ENCODE measurements at places on chromosomes 4 and X.

GRCh38 chr4:46852800-46853199 is 56.2 kb downstream of the COX7B2 start:
- no peak for DNase-seq

DNA sequence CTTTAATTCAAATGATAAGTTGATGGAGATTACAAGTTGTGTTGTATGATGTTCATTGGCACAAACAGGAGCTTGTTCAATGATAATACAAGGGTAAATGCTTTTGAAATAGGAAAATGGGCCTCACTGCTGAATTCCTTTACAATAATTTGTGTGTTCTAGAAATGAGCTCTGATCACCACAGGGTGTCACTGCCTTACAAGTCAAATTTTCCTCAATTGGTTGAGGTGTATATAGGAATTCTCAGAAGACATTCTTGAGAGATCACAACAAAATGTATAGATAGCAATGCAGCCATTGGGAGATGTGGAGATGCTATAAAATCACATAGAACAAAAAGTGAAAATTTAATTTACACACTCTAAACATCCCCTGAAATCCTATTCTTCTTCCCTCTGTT is 49.6 kb downstream of the KLF8 start:
- no peak for DNase-seq

- no peak for DNase-seq
Measured at GRCh38 chr4:106126062-106126461, 189.9 kb downstream of the TBCK start.

- DNase-seq = no peak
Measured at GRCh38 chr4:104941661-104942062, 205.0 kb upstream of the TET2 start.

- DNase-seq = no peak
Measured at GRCh38 chr4:92455951-92456350, 152.2 kb downstream of the GRID2 start.

- DNase-seq = no peak
Measured at GRCh38 chr4:115720611-115721010, 607.2 kb upstream of the NDST4 start.

DNA sequence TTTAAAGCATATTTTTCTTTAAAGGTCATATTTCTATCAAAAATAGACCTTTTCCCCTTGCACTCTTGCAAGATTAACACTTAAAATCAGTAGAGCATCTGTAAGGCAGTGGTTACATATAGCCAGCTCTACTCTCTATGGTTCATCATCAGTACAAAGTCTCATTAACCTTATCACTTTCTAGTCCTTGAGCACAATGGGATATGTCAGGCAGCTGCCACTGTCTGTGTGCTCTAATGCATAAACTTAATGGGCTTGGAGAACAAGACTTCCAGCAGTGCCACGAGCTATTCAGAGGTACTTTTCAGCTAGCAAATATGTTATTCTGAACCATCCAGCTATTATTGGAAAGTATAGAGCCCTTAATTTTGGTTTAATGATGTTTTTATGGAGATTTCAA is 393.7 kb downstream of the GASK1B start:
- DNase-seq = no peak

DNA sequence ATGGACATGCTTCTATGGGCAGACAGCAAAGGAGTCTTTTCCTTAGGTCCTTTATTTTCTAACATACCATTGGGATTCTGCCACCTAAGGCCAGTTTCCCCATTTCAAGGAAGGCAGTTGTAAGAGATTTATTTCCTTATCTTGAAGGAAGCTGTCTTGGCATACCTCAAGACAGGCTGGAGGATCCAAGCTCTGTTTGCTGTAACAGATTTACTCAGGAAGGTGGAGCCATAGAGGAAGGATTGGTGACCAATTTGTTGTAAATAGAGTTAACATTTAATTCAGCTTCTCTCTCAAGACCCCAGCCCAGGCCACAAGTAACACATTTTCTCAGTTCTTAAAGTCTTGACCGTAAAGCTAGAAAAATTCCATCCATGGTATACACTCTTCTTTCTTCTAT is 131.6 kb upstream of the TENM3 start:
- DNase-seq = no peak

DNA sequence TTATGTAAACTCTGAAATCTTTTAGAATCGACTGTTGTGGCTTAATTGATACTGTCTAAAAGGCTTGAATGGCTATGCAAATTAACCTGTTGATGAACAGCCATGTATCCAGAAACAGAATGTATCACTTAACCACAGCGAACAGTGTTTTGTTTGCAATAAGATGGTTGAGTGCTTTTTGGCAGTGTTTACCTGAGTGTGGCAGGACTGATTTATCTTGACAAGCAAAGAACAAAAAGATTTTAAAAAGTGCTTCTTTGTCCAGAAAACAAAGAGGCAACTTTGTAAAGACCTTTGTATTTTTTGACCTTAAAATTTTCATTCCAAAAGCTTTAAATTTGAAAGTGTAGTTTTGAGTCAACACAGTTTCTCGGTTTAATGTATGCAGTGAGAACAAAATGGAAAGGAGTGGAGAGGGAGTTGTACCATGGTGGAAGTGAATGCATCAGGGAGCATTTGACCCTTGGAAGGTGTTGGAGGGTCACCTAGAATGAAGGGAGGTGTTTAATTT is 18.0 kb downstream of the ARHGAP10 start:
- DNase-seq = no peak

DNA sequence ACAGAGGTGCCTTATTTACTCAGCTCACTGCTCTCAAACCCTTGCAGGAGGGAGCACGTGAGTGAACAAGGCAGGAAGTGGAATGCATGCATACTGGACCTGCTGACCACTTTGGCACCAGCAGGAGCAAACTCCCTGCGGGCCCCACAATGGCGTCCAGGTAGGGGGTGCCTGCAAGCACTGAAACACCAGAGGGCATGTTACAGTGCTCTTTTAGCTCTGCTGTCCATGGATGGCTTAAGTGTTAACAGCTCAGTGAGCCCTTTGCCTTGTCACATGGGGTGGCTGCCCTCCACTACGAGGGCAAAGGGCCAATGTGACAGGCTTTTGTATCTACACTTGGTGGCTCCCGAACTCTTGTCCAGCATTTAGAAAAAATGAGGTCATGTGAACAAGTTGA is 199.5 kb upstream of the UGT8 start:
- DNase-seq = no peak

GRCh38 chr4:11635342-11635741 is 206.6 kb upstream of the HS3ST1 start:
- no peak for DNase-seq

DNA sequence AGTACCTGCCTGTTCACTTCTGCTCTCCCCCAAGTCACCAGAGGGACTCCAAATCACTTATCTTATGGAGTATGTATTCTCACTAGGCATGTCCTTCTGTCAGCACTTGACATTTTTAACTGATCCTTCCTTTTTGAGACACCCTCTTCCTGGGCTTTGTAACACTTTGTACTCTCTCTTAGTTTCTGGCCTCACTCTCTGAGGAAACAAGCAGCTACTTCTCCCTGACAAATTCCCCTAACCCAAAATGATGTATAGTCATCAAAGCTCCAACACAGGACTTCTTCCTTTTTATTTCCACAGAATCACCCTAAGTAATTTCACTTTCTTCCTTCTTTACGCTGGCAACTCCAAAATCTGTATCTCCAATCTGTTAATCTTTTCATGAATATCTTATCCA is 101.8 kb downstream of the ARAP2 start:
- DNase-seq = no peak

GRCh38 chrX:110310896-110311295 is 7.0 kb downstream of the AMMECR1 start:
- DNase-seq = no peak

GRCh38 chrX:77771601-77772000 is 14.4 kb downstream of the ATRX start:
- DNase-seq = no peak

DNA sequence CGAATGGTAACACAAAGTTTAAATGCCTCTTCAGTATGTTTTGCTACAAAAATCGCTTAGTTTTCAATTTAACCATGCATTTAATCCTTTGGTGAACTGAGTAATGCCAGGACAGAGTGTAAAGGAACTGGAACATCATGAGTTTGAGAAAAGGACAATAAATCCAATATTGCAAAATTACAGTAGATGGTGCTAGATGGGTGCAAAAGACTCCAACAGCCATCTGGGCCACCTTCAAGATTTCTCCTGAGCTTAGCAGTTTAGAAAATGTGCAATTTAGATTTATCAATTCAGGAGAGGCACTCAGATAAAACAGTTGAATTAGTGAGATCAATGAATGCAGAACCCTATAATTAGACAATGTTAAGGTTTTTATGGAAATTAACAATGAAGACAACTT is 33.2 kb upstream of the MID1IP1 start:
- no peak for DNase-seq

GRCh38 chrX:107742700-107743191 is 32.8 kb downstream of the TSC22D3 start:
- no peak for DNase-seq

DNA sequence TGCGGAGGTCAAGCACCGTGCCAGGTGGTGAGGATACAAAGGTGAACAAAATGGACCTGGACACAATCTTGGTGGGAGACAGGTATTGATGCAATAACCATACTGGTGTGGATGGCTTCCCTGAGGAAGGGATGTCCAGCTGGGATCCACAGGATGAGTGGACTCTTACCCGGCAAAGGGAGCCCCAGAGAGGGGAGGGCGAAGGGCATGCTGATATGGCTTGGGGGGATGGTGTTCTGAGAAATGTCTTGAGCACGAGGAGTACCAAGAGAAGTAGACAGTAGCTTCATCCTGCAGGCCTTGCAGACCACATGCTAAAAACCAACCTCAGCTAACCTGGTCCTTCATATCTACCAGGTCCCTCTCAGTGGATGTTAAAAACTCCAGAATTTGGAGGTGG is 220.8 kb downstream of the NWD2 start:
- DNase-seq = no peak

DNA sequence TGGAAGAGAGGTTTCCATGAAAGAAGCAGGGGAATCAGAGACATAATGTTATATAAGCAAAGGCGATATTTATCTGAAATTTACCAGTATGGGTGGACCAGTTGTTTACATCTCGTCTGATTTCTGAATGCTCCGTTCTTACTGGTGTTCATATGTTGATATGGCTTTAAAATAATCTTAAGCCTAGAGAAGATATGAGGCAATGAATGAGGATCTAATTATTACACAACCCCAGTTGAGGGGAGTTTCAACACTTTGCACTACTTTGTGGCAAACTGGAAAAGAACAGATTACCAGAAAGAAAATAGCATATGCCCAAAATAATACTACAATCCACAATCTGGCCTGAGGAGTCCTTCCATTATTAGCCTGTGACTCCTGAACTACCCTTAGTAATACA is 263.3 kb upstream of the MAGEB2 start:
- no peak for DNase-seq

- no peak for DNase-seq
Measured at GRCh38 chr4:110970642-110971041, 347.8 kb upstream of the PITX2 start.

DNA sequence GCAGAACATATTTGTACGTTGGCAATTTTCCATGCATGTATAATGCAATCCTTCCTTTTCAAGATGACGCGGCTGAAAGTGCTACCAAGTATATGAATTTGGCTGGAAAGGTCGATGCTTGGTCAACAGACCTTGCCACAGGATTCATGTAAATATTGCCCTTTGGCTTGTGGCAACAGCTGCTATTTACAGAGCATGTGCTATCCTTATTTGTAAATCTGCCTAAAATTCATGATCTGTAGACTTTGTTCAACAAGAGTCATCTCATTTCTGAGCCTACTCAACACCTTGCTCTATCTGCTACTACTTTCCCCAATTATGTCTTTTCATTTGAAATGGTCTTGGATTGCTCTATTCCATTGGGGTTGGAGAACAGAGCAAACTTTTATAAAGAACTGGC is 1.9 kb upstream of the SMARCA1 start:
- no peak for DNase-seq

- DNase-seq = no peak
Measured at GRCh38 chrX:71111921-71112431, 599 bp upstream of the IL2RG start.

DNA sequence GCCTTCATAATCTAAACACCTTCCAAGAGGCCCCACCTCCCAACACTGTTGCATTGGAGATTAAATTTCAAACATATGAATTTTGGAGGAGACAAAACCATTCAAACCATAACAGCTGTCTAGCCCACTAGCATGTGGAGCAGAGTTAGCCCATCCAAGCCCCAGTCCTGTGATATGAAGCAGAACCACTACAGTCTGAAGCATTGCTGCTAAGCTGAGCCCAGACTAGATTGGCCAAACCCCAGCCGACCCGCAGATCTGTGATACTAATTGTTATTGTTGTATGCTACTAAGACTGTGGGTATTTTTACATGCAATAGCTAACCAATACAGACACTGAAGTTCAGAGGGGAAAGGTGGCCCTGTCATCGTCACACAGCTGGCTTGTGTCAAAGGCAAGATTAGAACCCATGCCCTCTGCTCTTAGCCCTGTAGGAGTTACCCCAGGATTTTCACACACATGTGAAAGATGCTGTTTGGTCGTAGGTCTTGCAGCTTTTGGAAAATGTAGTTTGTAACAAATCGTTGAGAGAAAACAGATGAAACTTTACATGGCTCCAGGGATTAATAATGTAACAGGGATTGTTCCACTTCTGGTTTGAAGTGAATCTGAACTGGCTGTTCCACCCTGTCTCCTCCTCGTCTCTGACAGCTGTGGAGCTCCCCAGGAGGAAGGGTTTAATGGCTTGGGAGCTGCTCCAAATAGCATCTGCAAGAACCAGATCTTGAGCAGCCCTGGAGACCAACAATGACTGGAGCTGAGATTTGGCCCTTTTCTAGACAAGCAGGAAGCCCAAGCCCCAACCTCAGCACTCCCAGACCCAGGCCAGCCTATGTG is 517.5 kb downstream of the MID1IP1 start:
- DNase-seq = no peak

- no peak for DNase-seq
Measured at GRCh38 chrX:40360557-40360956, 220.2 kb upstream of the ATP6AP2 start.

DNA sequence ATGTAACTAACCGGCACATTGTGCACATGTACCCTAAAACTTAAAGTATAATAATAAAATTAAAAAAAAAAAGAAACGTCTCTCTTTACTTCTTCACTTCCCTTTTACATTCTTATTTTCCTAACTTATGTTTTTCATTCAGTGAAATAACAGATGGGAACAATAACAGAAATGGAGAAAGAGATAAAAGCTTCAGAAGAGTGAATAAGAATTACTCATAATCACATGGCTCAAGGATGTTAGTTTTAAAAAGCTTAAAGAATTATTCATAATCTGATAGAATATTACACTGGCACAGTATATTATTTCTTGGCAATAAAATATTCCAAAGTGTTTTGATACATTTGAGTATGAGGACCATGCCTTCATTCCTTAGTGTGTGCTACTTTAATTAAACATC is 175.6 kb downstream of the COL25A1 start:
- no peak for DNase-seq

GRCh38 chr4:138843616-138844015 is 172.0 kb upstream of the NOCT start:
- no peak for DNase-seq

- no peak for DNase-seq
Measured at GRCh38 chr4:22323691-22324090, 192.2 kb downstream of the ADGRA3 start.
